ENCODE measurements at places on chromosomes 4 and X. TPM values are rescaled to one million over a fixed set of nuclear protein-coding genes. Genes with fewer than 3 reads are reported as not detected.

Gene CXCL8
- 404 TPM for total RNA-seq

Gene LINC00632
- total RNA-seq: not detected

GRCh38 chr4:181018913-181019312 lies 1224.3 kb upstream of the TENM3 start:
- H3K27me3 ChIP-seq: no peaks in the 10 kb centered on the region
- no peak overlapping the region for H3K27ac ChIP-seq
- H3K4me1 ChIP-seq: no peaks in the 10 kb centered on the region
- no peak overlapping the region for H3K4me3 ChIP-seq

DNA sequence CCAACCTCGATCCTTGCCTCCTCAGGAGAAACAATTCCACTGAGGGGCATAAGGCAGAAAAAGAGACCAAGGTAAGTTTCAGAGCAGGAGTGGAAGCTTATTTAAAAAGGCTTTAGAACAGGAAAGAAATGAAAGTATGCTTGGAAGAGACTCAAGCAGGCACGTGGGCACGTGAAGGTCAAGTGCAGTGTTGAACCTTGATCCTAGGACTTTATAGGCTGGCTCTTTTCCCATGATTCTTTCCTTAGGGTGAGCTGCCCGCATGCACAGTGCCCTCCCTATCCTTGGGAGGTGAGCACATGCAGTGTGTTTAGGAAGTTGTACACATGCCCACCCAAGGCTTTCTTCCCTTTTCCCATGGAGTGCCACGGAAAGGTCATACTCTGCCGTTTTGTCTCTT lies 4.0 kb upstream of the PI4K2B start:
- H3K27ac ChIP-seq: no peak overlapping the region
- H3K36me3 ChIP-seq: peaks cover 18% of the 10 kb centered on the region
- H3K4me1 ChIP-seq: no peaks in the 10 kb centered on the region
- no peak overlapping the region for H3K4me3 ChIP-seq
